AML-193 (cell line): ENCODE measurements at places on chromosomes 1 and 21.

GRCh38 chr1:33692206-33693188, 171.4 kb upstream of the HMGB4 start:
- DNase-seq, result peak; percentile 23

DNA sequence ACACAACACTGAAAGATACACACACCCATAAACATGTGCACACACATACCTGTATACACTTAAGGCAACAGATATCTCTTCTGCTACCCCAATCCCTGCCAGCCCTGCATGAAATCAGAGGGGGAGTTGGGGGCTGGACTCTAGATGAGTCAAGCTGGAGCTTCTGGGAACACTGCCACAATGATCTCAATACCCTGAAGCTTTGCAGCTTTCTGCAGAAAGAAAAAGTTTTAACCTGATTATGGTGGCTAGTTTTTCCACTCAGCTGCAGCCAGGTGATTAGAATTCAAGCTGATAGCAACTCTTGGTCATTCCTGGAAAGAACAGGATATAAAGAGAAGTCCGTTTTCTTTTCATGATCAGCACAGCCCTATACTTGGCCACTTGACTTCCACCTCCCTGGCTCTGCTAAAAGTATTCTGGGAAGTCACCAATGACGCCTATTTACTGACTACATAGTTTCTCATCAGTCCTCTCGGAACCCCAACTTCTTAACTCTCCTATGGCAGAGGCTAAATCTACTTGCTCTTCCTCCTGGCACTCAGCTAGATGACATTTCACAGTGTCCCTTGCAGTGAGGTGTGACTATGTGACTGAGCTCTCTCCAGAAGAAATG, 20.7 kb upstream of the DNASE2B start:
- DNase-seq, result no peak

GRCh38 chr21:46423546-46424038, 35.1 kb upstream of the DIP2A start:
- DNase-seq, result no peak

- no peak for DNase-seq
These were observed 64.8 kb downstream of the SYF2 start for GRCh38 chr1:25167269-25168192.

- DNase-seq, result no peak
These were observed 93.8 kb downstream of the COQ8A start for GRCh38 chr1:227033880-227034279.

GRCh38 chr21:33289199-33289819, 23.1 kb downstream of the IL10RB start:
- no peak for DNase-seq

DNA sequence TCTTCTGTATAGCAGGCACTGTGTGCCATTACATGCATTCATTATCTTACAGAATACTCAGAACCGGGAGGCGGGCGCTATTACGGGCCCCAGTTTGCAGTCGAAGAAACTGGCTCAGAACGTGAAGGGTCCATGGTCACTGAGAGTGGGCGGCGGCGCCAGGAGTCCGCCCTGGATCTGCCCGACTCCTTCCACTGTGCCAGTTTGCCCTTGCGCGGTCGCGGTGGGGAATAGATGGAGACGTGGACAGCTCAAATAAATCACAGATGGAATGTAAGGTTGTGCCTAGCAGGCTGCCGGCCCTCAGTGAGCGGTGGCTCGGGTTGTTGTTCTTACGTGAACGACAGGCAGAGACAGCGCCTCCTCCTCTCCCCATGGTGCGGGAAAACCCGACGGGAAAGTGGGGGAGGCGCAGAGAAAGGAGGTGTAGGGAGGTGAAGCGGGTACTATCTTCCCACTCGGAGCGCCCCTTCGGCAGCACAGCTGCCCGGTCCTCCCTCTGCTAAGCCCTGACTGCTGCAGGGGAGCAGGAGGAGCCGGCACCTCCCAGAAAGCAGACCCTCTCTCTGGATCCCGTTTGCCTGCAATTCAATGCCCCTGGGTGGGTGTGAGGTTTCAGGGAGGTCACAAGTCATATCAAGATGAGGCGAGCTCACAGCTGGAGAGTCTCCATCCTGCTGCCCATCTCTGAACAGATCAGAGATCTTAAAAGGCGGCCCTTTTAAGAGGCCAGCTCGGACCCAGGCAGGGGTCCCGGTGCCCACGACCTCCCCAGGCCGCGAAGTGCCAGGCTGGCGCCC, 1.1 kb downstream of the COL9A2 start:
- no peak for DNase-seq
